ENCODE measurements at places on chromosomes 3 and 15.

GRCh38 chr15:83318861-83319415 lies 34.5 kb upstream of the BNC1 start:
- DNase-seq: no peak

DNA sequence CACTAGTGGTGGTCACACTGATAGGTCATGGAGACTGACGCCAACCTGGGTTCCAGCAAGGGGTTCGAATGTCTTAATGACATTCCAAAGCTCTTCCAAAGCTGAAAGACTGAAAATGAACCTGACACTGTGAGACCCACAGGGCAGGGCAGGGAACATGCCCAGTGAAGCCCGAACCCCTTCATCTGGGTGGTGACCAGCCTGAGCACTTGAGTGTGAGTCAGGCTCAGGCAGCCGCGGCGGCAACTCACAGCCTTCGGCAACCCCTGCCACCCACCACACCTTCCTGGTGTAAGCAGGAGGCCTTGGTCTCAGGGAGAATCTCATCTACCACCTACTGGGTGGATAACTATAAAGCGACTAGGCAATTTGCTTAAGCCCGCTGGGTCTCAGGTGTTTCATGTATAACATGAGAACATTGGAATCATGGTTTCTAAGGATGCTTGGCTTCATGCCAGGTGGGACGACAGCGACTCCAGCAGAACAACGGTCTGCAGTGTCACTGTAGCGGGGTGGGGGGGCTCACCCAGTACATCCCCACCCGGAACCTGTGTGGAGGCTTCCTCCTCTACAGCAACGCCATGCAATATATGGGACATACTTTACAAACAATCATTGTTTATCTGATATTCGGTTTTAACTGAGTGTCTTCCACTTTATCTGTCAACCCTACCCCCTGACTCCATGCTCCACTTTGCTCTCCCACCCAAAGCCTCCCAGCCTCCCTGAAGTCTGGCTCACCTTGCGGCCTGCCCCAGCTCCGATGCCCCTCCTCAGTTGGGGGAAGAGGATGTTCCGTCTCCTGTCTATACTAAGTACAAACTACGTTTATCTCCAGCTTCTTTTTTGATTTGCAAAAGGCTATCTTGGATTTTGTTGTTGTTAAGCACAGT lies 125.0 kb upstream of the MEF2A start:
- DNase-seq: no peak

GRCh38 chr15:89198934-89199333 lies 22.4 kb downstream of the RLBP1 start:
- no peak for DNase-seq

GRCh38 chr3:37308247-37308646 lies 133.9 kb upstream of the LRRFIP2 start:
- no peak for DNase-seq

GRCh38 chr3:181728470-181729340 lies 17.0 kb downstream of the SOX2 start:
- DNase-seq: no peak

- DNase-seq: no peak
Observed at GRCh38 chr3:59320080-59320479, 270.3 kb upstream of the CFAP20DC start.

- DNase-seq: no peak
Observed at GRCh38 chr3:151383956-151384355, 597 bp downstream of the P2RY12 start.

DNA sequence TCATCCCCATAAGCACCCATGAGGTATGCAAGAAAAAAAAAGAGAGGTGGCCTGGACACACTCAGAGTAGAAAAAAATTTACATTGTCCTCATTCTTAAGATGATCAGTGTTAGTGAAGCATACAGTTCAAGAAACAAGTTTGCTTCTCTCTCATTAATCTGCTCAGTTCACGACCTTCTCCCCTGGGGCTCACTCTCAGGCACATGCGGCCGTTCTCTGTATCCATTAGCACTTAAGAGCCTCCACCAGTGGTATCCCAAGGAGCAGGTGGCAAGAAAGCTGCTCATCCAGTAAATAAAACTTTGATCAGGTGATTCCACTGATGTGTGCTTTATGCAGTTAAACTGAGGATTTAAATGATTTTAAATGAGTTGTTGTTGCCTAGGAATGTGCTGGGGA lies 57.4 kb downstream of the ARHGAP31 start:
- no peak for DNase-seq

DNA sequence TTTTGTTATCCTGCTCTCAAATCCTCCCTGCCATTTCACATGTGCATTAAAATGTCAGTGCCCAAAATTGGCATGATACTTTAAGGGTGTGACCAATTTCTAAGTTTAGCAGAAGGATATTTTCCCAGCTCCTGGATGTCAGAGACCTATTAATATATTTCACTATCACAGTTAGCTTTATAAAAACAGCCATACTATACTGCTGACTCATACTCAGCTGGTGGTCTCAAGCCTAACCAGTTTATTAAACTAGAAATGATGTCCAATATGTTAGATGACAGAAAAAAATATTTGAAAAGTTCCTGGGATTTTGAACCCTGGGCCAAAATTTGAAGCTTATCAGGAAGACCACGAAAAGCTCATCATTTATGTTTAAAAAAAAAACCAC lies 60.9 kb upstream of the ZNF280D start:
- DNase-seq: no peak

GRCh38 chr15:72086920-72087648 lies 30.9 kb downstream of the MYO9A start:
- no peak for DNase-seq

DNA sequence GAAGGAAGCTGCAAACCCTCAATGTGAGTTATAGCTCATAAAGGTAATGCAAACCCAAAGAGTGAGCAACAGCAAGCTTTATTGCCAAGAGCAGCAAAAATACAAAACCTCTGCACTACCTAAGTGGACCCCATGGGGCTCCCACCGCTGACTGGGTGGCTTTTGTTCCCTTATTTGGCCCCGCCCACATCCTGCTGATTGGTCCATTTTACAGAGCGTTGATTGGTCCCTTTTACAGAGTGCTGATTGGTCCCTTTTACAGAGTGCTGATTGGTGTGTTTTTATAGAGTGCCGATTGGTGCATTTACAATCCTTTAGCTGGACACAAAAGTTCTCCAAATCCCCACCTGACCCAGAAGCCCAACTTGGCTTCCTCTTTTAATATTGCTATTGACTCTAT lies 154.5 kb upstream of the NSMCE3 start:
- DNase-seq: no peak

GRCh38 chr3:197888511-197888910 lies 61.5 kb upstream of the RPL35A start:
- DNase-seq: no peak

- DNase-seq: no peak
Observed at GRCh38 chr3:26768068-26768651, 145.6 kb downstream of the LRRC3B start.

GRCh38 chr3:196225763-196226364 lies 9.5 kb downstream of the SLC51A start:
- no peak for DNase-seq

DNA sequence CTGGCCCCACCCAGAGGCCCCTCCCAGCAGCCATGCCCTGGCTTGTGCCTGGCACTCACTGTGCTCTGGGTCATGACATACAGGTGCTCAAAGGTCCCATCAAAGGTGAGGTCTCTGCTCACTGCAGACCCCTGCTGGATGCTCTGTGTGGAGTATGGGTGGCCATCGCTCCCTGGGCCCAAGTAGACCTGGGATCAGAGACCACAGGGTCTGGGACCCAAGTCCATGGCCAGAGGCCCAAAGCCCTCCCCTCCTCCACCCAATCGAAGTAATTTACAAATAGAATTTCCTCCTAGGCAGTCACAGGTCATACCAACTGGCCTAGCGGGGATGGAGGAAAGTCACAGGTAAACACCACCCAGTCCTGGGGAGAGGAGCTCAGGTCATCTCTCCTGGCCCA lies 7.6 kb downstream of the PLXNB1 start:
- DNase-seq: no peak

GRCh38 chr3:134350266-134350665 lies 24.0 kb downstream of the AMOTL2 start:
- DNase-seq: no peak

DNA sequence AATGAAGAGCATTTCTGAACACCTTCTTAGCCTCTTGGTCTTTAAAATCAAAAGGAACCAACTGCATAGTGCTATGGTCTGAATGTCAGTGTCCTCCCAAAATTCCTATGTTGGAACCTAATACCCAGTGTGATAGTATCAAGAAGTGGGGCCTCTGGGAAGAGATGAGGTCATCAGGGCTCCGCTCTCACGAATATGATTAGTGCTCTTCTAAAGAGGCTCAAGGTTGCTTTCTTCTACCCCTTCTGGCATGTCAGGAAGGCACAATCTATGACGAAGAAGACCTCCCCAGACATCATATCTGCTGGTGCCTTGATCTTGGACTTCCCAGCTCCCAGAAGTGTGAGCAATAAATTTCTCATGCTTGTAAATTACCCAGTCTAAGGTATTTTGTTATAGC lies 209.5 kb downstream of the MAGI1 start:
- no peak for DNase-seq

GRCh38 chr3:135349254-135349948 lies 554.3 kb downstream of the EPHB1 start:
- no peak for DNase-seq

DNA sequence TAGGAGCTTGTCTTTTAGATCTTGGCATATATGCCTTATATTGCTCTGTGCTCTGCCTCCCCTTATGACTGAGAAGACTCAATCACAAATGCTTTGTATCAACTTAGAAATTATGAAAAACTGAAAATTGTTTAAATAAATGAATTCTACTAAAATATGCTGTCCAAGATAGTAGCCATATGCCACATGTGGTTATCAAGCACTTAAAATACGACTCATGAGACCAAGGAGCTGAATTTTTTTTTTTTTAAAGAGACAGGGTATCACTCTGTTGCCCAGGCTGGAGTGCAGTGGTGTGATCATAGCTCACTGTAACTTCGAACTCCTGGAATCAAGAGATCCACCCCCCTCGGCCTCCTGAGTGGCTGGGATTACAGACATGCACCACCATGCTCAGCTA lies 118.3 kb downstream of the RFTN1 start:
- no peak for DNase-seq

DNA sequence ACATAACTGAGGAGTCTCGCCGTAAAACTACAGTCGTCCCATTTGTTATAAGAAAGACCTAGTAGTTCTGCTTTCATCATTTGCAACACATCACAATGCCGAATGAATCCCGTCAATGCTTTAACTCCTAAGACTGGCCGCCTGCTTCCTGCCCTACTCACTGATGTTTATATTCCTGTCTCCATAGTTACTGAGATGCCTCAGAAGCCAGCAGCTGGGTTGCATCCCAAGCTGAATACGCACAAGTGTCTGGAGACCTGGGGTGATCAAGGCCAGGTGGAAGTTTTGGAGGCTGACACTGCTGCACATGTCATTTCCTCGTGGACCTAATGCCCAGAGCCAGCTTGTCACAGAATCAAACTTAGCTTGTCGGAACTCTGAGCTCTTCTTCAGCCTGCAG lies 95.2 kb upstream of the UBE2E1 start:
- peak; percentile 76 for DNase-seq

DNA sequence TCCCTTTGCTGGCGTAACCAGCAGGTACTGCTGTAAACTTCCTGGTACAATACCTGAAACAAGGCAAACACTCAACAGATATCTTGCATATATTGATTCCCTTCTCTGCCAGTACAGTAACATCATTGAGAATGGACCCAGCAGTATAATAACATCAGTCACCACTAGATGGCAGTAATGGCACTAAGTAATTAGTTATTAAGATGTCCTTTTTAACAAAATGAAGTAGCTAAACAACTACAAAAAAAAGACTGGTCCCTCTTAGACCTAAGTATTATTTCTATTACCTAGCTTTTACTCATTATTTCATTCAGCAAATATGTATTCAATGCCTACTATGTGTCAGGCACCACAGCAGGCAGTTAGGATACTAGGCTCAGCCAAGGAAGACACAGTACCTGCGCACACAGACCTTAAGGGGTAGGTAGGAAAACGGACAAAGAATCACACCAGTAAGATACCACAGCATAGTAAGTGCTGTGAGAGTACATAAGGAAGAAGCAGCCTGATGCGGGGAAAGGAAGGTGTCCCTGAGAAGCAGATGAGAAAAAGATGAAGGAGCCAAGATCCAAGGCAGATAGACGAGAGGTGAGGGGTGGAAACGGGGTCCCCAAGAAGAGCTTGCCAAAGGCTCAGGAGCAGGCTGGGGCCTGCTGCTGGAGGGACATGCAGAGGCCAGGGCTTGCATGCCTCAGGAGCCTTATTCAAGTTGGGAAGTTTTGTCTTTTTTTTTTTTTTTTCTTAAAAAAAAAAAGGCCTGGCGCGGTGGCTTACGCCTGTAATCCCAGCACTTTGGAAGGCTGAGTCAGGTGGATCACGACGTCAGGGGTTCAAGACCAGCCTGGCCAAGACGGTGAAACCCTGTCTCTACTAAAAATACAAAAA lies 102.7 kb upstream of the CHD2 start:
- no peak for DNase-seq

DNA sequence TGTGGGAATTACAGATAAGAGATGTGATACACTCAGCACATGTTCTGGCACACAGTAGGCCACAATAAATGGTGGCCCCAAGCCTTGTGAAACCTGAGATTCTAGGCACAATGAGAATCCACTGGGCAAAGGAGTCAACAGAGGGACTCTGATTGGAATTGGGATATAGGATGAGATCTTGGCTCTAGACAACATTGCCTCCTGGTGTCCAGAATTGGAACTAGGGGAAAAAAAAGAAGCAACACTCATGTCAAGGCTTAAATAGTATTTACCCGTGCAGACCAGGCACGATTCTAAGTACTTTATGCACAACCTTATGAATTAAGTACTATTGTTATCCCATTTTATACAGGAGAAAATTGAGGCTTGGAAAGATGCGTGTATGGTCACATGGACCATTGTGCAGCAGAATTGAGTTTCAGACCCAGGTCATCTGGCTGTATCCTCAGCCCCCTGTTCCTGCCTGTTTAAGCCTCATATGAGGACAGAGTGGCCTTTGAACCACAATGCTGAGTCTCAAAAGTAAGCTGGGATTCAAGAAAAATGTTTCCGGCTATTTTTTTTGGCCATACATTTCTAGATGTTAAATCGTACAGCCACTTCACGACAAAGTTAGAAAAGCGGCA lies 124.8 kb downstream of the SV2B start:
- DNase-seq: no peak

DNA sequence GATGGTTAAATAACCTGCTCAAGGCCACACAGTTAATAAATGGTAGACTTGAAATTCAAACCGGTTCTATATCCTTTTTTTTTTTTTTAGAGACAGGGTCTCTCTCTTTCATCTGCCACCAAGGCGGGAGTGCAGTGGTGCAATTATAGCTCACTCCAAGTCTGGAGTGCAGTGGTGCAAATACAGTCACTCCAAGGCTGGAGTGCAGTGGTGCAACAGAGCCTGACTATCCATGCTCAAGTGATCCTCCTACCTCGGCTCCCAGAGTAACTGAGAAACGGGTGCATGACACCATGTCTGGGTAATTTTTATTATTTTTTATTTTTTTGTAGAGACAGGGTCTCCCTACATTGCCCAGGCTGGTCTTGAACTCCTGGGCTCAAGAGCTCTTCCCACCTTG lies 23.4 kb downstream of the DPP8 start:
- DNase-seq: no peak

Data from skeletal muscle cell (primary cell).